ENCODE measurements at places on chromosomes 7 and 10. TPM values are rescaled to one million over a fixed set of nuclear protein-coding genes. Genes with fewer than 3 reads are reported as not detected.

GRCh38 chr10:24208661-24209431 is at the start of gene KIAA1217:
Gene KIAA1217, plus strand, starts transcription at chr10:24209138. Its CDS starts 56 bp downstream, at chr10:24209194.
- peak within 1 kb of the TSS; percentile 90 for H3K27ac ChIP-seq
- peaks cover 9% of the 10 kb centered on the region for H3K4me1 ChIP-seq
- H3K27me3 ChIP-seq: no peaks in the 10 kb centered on the region
- peak within 1 kb of the TSS; percentile 51 for H3K4me3 ChIP-seq
- H3K36me3 ChIP-seq: no peaks in the 10 kb centered on the region

DNA sequence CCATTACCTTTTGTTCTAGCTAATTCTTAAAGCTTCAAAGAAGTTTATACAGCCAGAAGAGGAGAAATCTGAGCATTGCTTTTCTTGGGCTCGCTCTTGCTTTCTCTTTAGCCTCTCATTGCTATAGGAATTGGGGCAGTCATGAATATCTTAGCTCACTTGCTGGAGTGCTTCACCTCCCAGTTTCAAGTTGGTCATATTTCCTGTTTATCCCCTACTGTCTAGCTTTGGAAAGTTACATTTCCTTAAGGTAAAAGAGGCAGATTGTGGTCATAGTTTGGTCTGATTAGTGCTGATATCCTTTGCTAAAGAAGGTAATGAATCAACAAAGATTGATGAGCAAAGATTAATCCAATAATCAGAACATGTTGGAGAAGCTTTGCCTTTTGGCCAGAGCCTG is 77.7 kb upstream of the GLI3 start:
- no peaks in the 10 kb centered on the region for H3K4me1 ChIP-seq
- no peak for DNase-seq
- no peak overlapping the region for H3K27ac ChIP-seq
- no peak overlapping the region for H3K4me3 ChIP-seq

DNA sequence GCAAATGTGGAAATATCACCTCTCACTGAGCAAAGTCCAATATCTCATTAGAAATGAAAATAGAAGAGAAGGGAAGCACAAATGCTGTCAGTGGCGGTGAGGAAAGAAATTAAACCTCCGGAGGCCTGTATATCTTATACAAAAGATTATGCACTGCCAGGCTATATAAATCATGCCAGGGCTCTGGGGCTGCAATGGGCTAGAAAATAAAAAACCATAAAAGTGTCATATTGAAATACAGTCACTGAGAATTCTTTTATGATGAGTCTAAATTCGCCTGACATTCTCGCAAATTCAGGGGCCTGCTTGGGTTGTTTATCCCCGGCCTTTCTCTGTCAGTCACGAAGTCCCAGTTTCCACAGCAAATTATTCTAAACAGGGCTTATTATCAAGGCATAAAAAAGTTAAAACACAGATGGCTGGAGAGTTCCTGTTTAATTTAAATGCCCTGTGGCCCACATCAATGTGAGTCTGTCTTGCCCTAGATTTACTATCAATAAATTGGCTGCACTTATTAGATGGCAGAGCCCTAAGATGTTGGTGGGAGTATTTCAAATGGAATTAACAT is 193.8 kb downstream of the SNX10 start:
- H3K4me3 ChIP-seq: no peak overlapping the region
- DNase-seq: no peak
- H3K36me3 ChIP-seq: no peaks in the 10 kb centered on the region

DNA sequence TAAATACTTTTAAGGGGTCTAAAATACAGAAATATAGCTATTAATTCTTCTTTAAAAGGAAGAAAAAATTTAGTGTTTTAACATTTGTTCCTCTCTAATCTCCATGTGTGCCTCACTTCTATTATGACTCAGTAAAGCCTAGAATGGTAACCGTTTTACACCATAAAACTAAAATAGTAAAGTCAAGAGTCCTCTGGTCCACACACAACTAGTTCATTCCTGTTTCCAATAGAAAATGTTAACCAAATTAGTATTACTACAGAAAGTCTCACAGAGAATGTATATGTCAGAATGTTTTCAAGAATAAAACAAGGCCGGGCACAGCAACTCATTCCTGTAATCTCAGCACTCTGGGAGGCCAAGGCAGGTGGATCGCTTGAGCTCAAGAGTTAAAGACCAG is 55.8 kb downstream of the CNOT4 start:
- no peaks in the 10 kb centered on the region for H3K27me3 ChIP-seq
- no peaks in the 10 kb centered on the region for H3K36me3 ChIP-seq
- no peaks in the 10 kb centered on the region for H3K4me1 ChIP-seq

The AMZ1 gene
- total RNA-seq: 0.87 TPM

The MGMT gene
- total RNA-seq: 35.2 TPM
